ENCODE measurements at places on chromosomes 11 and 22. TPM values are rescaled to one million over a fixed set of nuclear protein-coding genes. Genes with fewer than 3 reads are reported as not detected.

DNA sequence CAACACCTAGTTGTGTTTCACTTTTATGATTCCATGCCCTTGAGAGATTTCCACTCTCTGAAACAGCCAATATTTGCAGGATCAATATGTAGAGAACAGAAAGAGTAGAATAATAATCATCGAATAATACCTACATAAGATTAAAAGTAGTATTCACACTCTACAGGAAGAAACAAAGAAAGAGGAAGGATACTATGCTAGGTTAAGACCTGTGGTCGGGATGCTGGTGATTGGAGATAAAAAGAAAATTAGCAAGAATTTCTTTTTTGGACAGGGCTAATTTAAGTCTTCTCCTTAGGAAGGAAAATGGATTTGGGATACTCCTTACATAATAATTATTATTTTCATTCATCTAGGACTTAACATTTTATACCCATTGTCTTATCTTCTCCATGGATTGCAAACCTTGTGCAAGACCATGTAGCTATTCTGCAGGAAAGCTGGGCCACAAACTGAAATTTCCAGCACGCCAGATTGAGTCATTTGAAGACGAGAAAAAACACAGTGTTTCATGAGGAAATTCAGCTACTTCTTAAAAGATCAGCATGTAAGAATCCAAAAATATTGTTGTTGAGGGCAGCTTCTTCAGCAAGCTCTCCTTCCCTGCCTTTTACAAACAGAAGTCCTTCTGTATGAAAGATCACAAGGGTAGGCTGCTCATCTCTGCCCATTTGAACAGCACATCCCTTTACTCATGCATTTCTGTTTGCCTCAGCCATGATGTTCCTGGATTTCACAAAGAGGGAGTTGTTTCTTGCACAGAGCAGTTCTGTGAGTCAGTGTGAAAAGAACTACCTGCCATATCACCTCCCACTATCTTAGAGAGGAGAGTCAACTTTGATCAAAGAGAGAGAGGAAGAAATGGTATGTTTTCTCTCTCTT is 90.7 kb downstream of the FAM76B start:
- DNase-seq: no peak

DNA sequence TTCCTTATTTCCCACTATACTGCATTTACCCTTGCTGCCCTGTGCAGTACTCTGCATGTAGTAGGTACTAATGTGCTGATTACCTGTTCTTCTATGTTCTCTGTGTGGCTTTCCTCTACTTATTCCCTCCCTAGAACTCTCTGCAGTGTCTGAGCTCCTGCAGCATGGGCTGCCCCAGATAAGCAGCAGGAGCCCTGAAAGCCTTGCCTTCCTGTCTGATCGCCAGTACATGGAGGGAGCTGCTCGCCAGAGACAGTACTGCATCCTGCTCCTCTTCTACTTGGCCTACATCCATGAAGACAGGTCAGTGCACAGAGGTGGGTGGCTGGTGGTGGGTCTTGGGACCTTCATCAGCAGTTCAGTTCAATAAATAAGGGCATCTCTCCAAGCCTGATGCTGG is 42.2 kb upstream of the CCDC134 start:
- no peak for DNase-seq

THY1 gene
- 526 TPM for total RNA-seq

UBQLN3 gene
- 1.1 TPM for total RNA-seq

SLC25A1 gene
- 79.2 TPM for total RNA-seq
